ENCODE measurements at places on chromosomes 13 and 19.

- DNase-seq: no peak
These were observed 54.7 kb downstream of the MBNL2 start for GRCh38 chr13:97276862-97277269.

GRCh38 chr19:12450844-12451243 is 10.0 kb upstream of the ZNF443 start:
- peak; percentile 6 for DNase-seq

GRCh38 chr19:41302624-41303351 is 7.2 kb upstream of the CCDC97 start:
- DNase-seq: no peak

DNA sequence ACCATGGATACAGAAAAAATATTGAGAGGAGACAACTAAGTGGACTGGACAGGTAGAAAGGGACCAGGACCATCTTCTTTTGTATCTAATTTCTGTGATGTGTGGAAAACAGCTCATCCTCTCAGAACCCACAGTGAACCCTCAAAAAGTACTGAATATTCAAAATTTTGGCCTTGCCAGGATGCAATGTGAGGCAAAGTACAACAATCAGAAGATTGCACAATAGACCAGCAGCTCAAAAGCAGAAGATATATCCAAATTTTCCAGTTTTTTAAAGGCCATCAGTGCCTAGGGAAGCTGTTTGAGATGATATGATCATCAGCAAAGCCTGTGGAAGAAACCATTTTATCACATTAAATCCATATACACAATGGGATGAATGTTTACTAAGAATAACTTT is 973.3 kb upstream of the MIR17HG start:
- no peak for DNase-seq

GRCh38 chr19:12793290-12794195 is 2.3 kb downstream of the JUNB start:
- DNase-seq: peak; percentile 92

- DNase-seq: peak; percentile 71
These were observed 9.7 kb downstream of the TLE6 start for GRCh38 chr19:2986951-2987524.

DNA sequence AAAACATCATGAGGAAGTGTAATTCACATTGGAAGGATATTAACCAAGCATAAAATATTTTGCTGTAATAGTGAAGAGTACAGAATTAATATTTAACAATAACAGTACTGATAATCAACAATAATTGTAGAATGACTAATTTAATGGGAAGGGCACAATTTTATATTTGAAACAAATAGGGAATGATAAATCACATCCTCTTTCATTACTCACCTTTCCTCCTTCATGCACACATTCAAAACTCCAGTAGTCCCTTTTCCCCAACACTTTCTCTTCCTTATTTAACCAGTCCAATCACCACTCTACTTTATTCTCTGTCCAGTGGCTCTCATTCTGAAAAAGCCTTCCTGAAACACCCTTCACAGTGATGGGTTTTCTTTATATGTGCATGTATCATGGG is 110.8 kb upstream of the POSTN start:
- no peak for DNase-seq

DNA sequence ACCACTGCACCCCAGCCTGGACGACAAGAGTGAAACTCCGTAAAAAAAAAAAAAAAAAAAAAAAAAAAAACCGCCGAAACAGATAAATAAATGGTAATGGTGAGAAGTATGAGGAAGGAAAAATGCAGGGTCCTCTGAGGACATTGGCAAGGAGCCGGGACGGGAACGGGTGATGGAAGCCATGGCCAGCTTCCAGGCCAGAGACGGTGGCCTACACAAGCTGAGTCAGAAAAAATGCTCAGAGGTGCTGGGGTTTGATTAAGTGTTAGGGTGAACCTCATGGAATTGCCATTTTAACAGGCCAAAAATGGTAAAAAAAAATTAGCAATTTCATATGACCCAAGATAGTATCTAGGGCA is 866 bp upstream of the ZSWIM4 start:
- no peak for DNase-seq

GRCh38 chr13:49517461-49517860 is 21.7 kb downstream of the PHF11 start:
- peak; percentile 9 for DNase-seq

- no peak for DNase-seq
These were observed 119.3 kb downstream of the COL4A1 start for GRCh38 chr13:110187641-110188161.

- DNase-seq: no peak
These were observed 380.0 kb upstream of the SGCG start for GRCh38 chr13:22800526-22801401.

DNA sequence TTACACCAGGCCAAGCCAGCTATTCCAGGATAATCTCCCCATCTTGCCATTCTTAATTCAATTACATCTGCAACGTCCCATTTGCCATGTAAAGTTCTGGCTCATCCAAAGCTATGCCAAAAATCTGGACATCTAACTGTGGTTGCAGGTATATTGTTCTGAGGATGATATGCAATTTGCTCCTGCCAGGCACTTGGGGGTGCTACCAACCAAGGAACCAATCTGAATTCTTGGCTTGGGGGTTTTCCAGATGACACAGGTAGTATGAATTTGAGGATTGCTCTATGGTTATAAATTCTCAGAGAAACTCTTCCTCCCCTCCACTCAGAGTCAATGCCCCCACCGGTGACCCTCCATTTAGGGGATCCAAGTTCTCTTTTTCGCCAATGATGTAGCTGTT is 33.0 kb downstream of the CRYL1 start:
- DNase-seq: peak; percentile 21

DNA sequence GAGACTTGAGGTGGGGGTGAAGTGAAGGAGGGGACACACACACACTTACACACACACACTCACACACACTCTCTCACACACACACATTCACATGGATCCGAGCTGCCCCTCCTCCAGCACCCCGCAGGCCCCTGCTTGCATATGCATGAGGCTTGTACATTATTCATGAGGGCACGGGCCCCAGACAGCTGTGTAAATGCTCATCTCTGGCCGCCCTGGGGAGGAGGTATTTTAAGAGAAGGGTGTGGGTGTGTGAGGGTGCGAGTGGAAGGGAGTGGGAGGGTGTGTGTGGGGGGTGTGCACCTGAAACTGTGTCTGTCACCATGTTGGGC is 2.4 kb downstream of the NCAN start:
- DNase-seq: no peak

- DNase-seq: no peak
These were observed 39.2 kb downstream of the KCNC3 start for GRCh38 chr19:50290011-50290410.

GRCh38 chr19:1150333-1151036 is 23.6 kb downstream of the SBNO2 start:
- DNase-seq: no peak

GRCh38 chr19:13127051-13127450 is 9.0 kb downstream of the NACC1 start:
- no peak for DNase-seq

- no peak for DNase-seq
These were observed 25.6 kb upstream of the CXCL17 start for GRCh38 chr19:42468273-42468796.

DNA sequence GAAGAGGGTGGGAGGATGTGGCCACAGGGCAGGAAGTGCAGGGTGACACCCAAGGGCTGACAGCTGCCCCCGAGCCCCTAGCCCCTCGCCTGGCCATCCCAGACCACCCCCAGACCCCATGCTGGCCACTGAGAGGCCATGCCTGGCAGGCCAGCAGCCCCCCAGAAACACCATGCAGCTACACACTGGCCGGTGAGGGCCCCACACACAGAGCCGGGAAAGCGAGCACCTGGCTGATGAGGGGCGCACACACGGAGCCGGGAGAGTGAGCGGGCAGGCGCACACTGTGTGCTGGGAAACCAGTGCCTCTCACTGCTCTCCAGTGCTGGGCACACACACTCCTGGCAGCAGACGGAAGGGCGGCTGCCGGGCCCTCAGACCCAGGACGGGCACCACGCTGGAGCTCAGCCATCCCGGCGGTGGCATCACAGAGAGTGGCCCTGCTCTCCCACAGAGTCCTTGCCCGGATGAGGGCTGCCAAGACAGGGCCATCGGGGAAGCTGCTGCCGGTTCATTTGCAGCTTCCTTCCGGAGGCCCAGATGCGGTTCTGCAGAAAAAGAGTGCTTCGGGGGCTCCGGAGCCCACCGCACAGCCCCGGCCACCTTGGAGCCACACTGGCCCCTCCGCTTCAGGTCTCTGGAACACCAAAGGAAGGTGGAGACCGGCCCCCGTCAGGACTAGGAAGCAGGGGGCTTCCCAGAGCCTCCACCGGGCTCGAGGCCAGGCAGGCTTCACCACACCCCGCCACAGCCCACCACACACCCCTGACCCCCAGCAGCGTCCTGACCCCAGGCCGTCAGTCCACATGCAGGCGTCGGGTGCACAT is 76.4 kb downstream of the SPACA7 start:
- no peak for DNase-seq

GRCh38 chr19:47842941-47843340 is 16.1 kb upstream of the TPRX2 start:
- DNase-seq: no peak

DNA sequence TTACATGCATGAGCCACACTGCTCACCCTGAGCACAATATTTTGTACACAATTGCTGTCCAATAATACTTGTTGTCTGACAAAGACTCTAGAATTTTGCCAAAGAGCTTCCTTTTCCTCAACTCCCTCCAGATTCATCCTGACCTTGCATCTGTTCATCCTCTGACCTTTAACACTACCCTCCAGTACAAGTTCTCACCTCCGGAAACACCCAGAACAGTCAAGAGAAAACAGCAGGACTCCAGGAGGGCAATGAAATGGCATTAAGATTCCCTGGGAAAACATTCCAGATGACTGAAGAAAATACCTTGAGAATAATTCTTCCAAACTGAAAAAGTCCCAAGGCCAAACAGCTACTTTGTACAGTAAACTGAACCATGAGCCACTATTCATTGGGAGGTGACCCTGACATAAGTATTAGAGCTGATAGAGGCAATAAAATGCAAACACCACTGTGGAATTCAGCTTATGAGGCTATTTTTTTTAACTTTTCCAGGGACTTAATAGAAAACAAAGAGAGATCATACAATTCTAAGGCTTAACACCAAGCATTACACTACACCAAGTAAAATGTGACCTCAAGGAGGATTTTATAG is 15.7 kb upstream of the COG3 start:
- DNase-seq: no peak

GRCh38 chr19:7342143-7342542 is 6.6 kb upstream of the ARHGEF18 start:
- DNase-seq: no peak

DNA sequence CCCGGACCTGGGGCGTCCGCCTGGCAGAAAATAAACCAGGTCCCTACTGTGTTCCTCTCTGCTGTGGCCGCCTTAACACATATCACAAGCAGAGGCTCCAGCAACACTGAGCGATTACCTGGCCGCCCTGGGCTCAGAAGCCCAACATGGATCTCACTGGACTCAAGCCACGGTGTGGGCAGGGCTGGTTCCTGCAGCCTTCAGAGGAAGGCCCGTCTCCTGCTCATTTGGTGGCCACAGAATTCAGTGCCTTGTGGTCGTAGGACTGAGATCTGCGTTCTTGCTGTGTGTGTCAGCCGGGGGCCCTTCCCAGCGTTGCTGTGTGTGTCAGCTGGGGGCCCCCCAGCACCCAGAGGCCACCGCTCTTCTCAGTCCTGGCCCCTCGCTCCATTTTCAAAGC is 30.2 kb downstream of the C2CD4C start:
- DNase-seq: no peak

DNA sequence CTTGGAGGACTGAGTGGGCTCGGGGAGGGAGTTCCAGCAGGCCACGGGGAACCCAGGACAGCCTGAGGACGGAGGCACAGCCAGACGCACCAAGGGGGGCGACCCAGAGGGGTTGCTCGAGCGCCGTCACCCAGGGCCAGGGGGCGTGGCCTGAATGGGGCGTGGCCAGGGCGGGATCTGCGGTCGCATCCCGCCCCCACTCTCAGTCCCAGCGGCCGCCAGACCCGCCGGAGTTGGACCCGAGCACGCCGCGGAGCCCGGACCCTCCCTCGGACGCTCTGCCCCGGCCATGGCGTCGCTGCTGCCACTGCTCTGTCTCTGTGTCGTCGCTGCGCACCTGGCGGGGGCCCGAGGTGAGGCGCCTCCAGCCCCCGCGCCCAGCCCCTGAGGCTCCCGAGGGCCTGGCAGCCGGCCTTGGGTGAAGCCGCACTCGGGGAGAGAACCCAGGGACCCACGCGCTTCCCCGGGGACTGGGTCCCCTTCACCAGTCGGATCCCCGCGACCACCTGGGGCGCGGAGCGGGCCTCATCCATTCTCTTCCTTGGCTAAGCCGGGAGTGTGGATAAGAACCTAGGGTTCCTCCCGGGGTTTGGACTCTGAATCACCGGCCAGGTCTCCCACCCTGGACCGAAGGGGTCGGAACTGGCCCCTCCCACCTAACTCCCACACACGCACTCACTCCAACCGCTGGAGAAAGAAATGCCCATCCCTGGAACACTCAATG is at the start of gene CILP2:
Gene CILP2, plus strand, starts transcription at position 205 of the 724 bp plus-strand sequence. Its CDS starts 85 bp downstream, at position 290.
- peak; percentile 93 for DNase-seq

- DNase-seq: no peak
These were observed 32.5 kb downstream of the BRD4 start for GRCh38 chr19:15299568-15300409.

GRCh38 chr19:36141039-36141927 is 1.4 kb downstream of the CAPNS1 start:
- DNase-seq: peak; percentile 88

DNA sequence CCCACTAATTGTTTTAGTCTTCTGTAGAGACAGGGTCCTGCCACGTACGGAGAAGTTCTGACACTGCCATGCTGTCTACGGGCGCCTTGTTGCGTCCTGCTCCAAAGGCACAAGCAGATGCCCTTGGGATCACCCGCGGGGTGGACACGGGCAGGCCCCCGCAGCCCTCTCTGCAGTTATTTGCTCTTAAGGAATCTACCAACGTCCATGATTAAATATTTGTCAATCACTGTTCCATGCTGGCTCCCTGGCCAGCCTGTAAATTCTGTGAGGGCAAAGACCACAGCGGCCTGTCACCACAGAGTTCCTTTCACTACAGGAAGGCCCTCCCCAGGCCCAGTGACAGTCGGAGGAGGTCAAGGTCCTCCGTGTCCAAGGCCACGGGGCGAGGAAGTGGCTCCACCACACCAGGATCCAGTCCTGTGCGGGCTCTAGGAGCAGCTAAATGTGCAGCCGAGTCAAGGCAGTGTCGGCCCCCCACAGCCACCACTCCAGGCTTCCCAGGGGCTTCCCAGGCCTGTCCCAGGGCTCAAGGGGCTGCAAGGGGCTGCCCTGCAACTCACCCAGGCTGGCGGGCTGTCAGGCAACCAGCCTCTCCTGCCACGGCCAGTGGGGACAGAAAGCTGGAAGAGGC is 2.1 kb downstream of the RNF126 start:
- no peak for DNase-seq

GRCh38 chr19:45919678-45920077 is 5.1 kb upstream of the NANOS2 start:
- no peak for DNase-seq

GRCh38 chr13:66513728-66514127 is 716.4 kb downstream of the PCDH9 start:
- DNase-seq: no peak

GRCh38 chr19:51024924-51025323 is 1.5 kb downstream of the KLK11 start:
- no peak for DNase-seq

DNA sequence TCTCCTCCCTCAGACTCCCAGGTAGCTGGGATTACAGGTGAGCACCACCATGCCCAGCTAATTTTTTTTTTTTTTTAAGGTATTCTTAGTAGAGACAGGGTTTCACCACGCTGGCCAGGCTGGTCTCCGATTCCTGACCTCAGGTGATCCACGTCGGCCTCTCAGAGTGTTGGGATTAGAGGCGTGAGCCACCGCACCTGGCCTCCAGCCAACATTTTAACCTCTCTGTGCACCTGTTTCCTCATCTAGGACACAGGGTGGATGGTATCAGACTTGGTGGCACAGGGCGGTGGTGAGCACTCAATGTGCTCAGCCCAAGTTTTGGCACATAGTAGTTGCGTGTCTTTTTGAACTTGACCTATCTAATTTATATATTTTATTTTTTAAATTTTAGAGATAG is 12.5 kb downstream of the APBA3 start:
- no peak for DNase-seq

All from nephron progenitor cell (in vitro differentiated cells).